ENCODE measurements at places on chromosomes 7 and 10.

- peak; percentile 48 for DNase-seq
Observed at GRCh38 chr10:68550747-68551411, 9.3 kb upstream of the TET1 start.

DNA sequence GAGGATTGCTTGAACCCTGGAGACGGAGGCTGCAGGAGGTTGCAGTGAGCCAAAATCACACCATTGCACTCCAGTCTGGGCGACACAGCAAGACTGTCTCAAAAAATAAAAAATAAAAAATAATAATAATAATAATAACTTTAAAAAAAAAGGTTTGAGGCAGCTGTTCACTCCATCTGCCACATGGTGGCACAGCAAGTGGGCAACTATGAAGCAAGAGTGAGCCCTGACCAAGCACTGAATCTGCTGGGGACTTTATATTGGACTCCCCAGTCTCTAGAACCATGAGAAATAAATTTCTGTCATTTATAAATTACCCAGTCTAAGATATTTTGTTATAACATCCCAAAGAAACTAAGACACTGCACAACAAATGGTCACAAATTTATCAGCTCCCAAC lies 14.6 kb upstream of the BRI3 start:
- no peak for DNase-seq

DNA sequence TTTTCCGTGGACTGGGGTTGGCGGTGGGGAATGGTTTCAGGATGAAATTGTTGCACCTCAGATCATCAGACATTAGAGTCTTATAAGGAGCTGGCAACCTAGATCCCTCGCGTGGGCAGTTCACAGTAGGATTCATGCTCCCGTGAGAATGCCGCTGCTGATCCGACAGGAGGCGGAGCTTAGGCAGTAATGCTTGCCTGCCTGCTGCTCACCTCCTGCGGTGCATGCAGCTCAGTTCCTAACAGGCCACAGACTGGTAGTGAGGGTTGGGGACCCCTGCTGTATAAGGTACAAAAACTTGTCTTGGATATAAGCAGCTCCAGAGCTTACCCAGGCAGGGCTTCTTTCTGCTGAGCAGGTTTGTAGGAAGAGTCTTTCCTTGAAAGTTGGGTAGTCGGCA lies 53.9 kb downstream of the SHH start:
- DNase-seq, result no peak

- no peak for DNase-seq
Observed at GRCh38 chr10:98391065-98391464, 23.9 kb downstream of the PYROXD2 start.

GRCh38 chr7:86130268-86130667 lies 513.4 kb upstream of the GRM3 start:
- DNase-seq, result no peak

GRCh38 chr7:5797716-5798115 lies 16.3 kb upstream of the RNF216 start:
- DNase-seq, result no peak

DNA sequence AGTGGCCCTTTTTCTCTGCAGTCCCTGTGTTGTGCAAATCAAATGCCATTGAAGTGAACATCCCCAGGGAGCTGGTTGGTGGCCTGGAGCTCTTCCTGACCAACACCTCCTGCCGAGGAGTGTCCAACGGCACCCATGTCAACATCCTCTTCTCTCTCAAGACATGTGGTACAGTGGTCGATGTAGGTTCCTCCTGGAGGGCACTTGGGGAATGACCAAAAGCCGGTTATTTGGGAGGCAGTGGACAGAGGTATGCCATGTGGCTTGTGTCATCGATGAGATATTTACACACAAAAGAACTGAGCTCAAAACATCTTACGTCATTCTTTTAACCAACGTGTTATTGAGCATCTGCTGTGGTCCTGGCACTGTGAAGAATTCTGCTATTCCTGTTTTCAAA lies 19.7 kb downstream of the OIT3 start:
- no peak for DNase-seq

DNA sequence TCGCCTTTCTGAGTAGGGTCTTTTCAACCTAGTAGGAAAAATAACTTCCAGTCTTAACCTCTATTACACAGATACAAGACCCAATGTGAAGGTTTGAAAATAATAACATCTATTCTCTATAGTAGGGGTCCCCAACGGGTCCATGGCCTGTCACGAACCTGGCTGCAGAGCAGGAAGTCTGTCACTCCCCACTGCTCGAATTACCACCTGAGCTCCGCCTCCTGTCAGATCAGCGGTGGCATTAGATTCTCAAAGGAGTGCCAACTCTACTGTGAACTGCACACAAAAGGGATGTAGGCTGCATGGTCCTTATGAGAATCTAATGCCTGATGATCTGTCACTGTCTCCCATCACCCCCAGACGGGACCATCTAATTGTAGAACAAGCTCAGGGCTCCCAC lies 7.4 kb downstream of the YWHAG start:
- DNase-seq, result no peak

GRCh38 chr7:149826344-149827088 lies 11.7 kb upstream of the ZNF862 start:
- DNase-seq, result no peak

- no peak for DNase-seq
Observed at GRCh38 chr10:16673443-16673842, 143.8 kb downstream of the RSU1 start.

DNA sequence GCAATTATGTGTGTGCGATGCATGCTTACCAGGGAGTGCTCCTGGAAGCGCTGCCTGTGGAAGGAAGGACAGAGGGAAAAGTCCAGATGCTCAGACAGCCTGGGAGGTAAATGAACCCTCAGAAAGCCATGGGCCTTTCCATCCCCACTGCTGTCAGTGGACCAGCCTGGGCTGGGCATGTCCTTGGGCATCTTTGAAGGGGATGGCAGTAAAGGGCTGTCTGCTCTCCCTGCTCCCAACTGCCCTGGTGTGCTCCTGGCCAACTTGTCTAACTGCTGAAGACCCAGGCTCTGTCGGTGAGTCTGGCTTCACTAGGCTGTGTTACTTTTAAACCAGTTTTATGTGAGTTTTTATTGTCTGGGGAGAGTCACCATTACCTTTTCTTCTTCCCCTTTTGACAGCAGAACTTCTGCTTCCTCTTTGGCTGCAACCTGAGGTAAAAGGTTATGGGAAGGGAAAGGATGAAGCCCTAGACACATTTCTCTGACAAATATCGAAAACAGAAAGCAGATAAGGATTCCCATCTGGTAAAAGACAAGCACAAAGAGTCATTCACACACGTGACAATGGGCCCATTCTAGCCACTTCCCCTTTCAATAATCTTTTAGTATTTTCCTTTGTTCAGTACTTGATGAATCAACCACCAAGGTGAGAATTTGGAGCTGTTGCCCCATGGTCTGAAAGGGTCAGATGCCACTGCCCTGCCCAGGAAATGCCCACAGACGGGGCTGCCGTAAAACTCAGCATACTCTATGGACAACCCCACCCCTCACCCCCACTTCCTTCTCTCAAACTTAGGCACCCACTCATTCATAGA lies 27.6 kb upstream of the PIK3AP1 start:
- DNase-seq, result no peak
